ENCODE measurements at places on chromosomes 16 and 17. TPM values are rescaled to one million over a fixed set of nuclear protein-coding genes. Genes with fewer than 3 reads are reported as not detected.

GRCh38 chr16:27240948-27241531, 27.5 kb downstream of the NSMCE1 start:
- H3K4me1 ChIP-seq: peaks cover 11% of the 10 kb centered on the region
- H3K4me3 ChIP-seq: no peak overlapping the region
- peaks cover 2% of the 10 kb centered on the region for H3K36me3 ChIP-seq
- peak overlapping the region; percentile 66 for H3K27ac ChIP-seq

GRCh38 chr17:70168977-70169708, at the start of gene KCNJ2:
Gene KCNJ2 (plus strand): TSS chr17:70169532. CDS start chr17:70175040, 5,508 bp downstream.
- no peaks in the 10 kb centered on the region for H3K36me3 ChIP-seq
- H3K4me1 ChIP-seq: peaks cover 9% of the 10 kb centered on the region
- DNase-seq: peak; percentile 75
- H3K27ac ChIP-seq: peak within 1 kb of the TSS; percentile 70
- H3K27me3 ChIP-seq: no peaks in the 10 kb centered on the region
- H3K4me3 ChIP-seq: peak within 1 kb of the TSS; percentile 36

- H3K27ac ChIP-seq: no peak overlapping the region
- DNase-seq: peak; percentile 45
- no peak overlapping the region for H3K4me3 ChIP-seq
- H3K4me1 ChIP-seq: no peaks in the 10 kb centered on the region
- no peaks in the 10 kb centered on the region for H3K27me3 ChIP-seq
- no peaks in the 10 kb centered on the region for H3K36me3 ChIP-seq
These were observed 34.0 kb upstream of the NLK start for GRCh38 chr17:28008513-28008912.

GRCh38 chr16:1469693-1470201, 5.1 kb downstream of the CLCN7 start:
- H3K36me3 ChIP-seq: no peaks in the 10 kb centered on the region
- H3K27me3 ChIP-seq: no peaks in the 10 kb centered on the region
- H3K4me3 ChIP-seq: no peak overlapping the region
- DNase-seq: no peak

GRCh38 chr17:63474174-63474573, 2.7 kb upstream of the ACE start:
- no peak overlapping the region for H3K4me3 ChIP-seq
- no peak for DNase-seq
- no peaks in the 10 kb centered on the region for H3K36me3 ChIP-seq
- no peak overlapping the region for H3K27ac ChIP-seq
- H3K27me3 ChIP-seq: peaks cover 8% of the 10 kb centered on the region

GRCh38 chr16:11507991-11508390, 78.7 kb downstream of the LITAF start:
- no peaks in the 10 kb centered on the region for H3K36me3 ChIP-seq
- DNase-seq: no peak
- no peaks in the 10 kb centered on the region for H3K27me3 ChIP-seq
- no peak overlapping the region for H3K27ac ChIP-seq

GRCh38 chr17:27318633-27319032, 24.7 kb downstream of the WSB1 start:
- H3K4me3 ChIP-seq: no peak overlapping the region
- peaks cover 6% of the 10 kb centered on the region for H3K36me3 ChIP-seq
- no peak overlapping the region for H3K27ac ChIP-seq

DNA sequence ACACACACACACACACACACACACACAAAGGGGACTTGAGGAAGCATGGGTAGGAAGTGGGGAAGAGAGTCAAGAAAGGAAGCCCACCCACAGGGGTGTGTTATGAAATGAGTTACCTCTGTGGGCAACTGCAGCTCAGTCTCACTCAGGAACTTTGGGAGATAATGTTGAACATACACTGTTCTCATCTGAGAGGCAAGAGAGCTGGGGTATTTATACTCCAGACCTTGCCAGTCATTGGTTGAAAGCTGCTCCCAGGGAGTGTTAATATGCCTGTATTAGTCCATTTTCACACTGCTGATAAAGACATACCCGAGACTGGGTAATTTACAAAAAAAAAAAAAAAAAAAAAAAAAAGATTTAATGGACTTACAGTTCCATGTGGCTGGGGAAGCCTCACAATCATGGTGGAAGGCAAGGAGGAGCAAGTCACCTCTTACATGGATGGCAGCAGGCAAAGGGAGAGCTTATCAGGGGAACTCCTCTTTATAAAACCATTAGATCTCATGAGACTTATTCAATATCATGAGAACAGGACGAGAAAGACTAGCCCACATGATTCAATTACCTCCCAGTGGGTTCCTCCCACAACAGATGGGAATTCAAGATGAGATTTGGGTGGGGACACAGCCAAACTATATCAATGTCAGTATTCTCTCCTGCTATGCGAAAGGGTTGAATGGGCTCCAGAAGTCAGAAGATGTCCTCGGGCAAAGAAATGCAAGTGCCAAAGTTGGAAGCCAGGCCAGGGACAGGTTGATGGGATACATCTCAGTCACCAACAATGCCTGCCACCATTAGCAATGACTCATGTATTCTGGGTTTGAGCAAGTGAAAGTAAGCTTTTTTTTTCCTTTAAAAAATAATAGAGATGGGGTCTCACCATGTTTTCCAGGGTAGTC, 270.5 kb downstream of the MRTFB start:
- H3K27ac ChIP-seq: no peak overlapping the region
- H3K27me3 ChIP-seq: no peaks in the 10 kb centered on the region
- no peak overlapping the region for H3K4me3 ChIP-seq
- no peaks in the 10 kb centered on the region for H3K36me3 ChIP-seq
- DNase-seq: no peak

DNA sequence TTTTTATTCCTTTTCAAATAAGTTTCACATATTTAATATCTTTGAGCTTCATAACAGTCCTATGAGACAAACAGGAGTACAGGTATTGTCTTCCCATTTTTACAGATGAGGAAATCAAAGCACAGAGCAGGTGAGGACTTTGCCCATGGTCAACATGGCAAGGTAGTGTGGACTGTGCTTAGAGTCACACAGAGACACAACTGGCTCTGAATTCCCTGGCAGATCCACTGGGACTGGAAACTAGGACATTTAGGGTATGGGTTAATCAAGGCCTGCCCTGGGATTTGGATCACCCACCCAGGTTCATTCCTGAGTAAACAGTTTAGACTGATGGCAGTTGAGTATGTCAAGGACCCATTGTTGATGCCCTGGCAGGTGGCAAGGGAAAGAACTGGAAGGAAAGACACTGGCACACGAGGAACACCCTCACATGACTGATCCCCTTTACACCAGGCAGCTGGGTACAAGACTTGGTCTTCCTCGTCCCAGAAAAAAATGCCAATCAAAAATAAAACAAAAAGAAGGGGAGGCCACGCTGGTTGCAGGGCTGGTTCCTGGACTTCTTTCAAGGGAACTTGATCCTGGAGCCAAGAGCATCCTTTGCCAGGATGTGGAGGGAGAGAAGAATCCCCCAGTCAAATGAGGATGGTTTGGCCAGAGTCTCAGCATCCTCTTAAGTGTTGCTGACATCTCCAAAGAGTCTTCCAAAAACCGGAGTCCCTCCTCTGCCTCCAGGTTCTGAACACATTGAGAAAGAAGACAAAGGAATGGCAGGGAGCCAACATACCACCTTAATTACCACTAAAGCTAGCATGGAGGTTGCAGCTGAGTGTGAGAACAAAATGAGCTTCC, 34.9 kb downstream of the CHD9 start:
- no peaks in the 10 kb centered on the region for H3K36me3 ChIP-seq
- DNase-seq: no peak
- no peak overlapping the region for H3K4me3 ChIP-seq
- peak overlapping the region; percentile 81 for H3K27ac ChIP-seq
- H3K27me3 ChIP-seq: no peaks in the 10 kb centered on the region

- DNase-seq: no peak
- no peaks in the 10 kb centered on the region for H3K27me3 ChIP-seq
- no peak overlapping the region for H3K27ac ChIP-seq
- H3K36me3 ChIP-seq: no peaks in the 10 kb centered on the region
These were observed 15.9 kb downstream of the MINK1 start for GRCh38 chr17:4849011-4849536.

FOXC2 gene
- 0.08 TPM for total RNA-seq

FNDC8 gene
- not detected for total RNA-seq

RAB26 gene
- total RNA-seq: 1.9 TPM
